ENCODE measurements at places on chromosomes 6 and 20.
A peak's percentile ranks its signal among the peaks of the same experiment; 100 is the strongest.

DNA sequence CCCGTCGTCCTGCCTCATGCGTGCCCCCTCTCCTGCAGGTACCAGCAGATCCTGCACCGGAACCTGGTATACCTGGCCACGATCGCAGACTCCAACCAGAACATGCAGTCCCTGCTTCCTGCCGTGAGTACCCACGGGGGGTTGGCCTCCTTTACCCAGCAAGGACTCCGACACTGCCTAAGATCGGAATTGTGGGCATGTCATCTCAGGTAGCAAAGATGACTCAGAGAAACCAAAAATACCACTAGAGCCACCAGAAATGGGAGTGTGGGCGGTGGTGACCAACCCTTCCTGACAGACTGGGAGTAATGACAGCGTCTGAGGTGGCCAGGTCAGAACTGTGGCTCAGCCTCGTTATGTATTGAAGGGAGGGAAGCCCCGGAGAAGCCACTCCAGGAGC lies 16.3 kb downstream of the SS18L1 start:
- peaks cover 2% of the 10 kb centered on the region for H3K36me3 ChIP-seq
- H3K27me3 ChIP-seq = no peaks in the 10 kb centered on the region
- no peak overlapping the region for H3K27ac ChIP-seq
- H3K4me1 ChIP-seq = peaks cover 11% of the 10 kb centered on the region
- no peak overlapping the region for H3K4me3 ChIP-seq
- DNase-seq = no peak

- no peak overlapping the region for H3K4me3 ChIP-seq
- H3K4me1 ChIP-seq = no peaks in the 10 kb centered on the region
- DNase-seq = no peak
- H3K36me3 ChIP-seq = peaks cover 28% of the 10 kb centered on the region
- no peaks in the 10 kb centered on the region for H3K27me3 ChIP-seq
These were observed 69.1 kb upstream of the SAMHD1 start for GRCh38 chr20:37020636-37021035.

DNA sequence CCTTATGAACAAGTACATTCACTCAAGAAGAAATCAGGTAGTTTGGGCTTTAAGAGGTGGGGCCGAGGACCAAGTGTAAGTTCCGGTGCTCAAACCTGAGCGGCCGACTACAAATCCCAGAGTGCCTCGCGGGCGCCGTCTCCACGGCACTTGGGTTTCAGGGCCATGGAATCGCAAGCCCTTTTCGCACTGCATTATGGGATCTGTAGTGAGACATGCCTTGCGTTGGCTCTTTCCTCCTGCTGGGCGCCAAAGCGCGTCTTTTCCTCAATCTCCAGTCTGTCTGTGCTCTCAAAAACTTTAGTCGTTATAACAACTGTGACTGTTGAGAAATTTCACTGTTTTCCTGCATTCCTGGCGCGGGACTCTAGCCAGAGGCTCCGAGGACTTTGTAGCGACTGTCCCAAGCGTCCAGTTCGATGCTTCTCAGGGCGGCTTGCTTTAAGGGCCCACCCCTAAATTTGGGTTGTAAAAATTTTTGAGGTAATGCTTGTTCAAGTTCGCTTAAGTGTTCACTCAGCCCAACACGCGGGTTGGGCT lies 408 bp upstream of the FBXO9 start:
- H3K36me3 ChIP-seq = peaks cover 4% of the 10 kb centered on the region
- H3K27ac ChIP-seq = peak overlapping the region; percentile 93
- peak; percentile 93 for DNase-seq
- peaks cover 41% of the 10 kb centered on the region for H3K4me1 ChIP-seq
- peak overlapping the region; percentile 100 for H3K4me3 ChIP-seq

GRCh38 chr6:46719099-46719498 lies 16.1 kb downstream of the PLA2G7 start:
- no peak for DNase-seq
- H3K27me3 ChIP-seq = peaks cover 12% of the 10 kb centered on the region
- H3K4me1 ChIP-seq = no peaks in the 10 kb centered on the region
- H3K4me3 ChIP-seq = no peak overlapping the region

- H3K27me3 ChIP-seq = no peaks in the 10 kb centered on the region
- H3K36me3 ChIP-seq = peaks cover 4% of the 10 kb centered on the region
- peaks cover 24% of the 10 kb centered on the region for H3K4me1 ChIP-seq
- H3K27ac ChIP-seq = no peak overlapping the region
- DNase-seq = peak; percentile 40
These were observed 335.7 kb downstream of the NRN1 start for GRCh38 chr6:5670811-5671561.

GRCh38 chr6:89585154-89585553 lies 53.4 kb downstream of the LYRM2 start:
- H3K27me3 ChIP-seq = no peaks in the 10 kb centered on the region
- H3K4me1 ChIP-seq = peaks cover 16% of the 10 kb centered on the region
- H3K36me3 ChIP-seq = peaks cover 5% of the 10 kb centered on the region
- H3K27ac ChIP-seq = no peak overlapping the region
- DNase-seq = no peak

DNA sequence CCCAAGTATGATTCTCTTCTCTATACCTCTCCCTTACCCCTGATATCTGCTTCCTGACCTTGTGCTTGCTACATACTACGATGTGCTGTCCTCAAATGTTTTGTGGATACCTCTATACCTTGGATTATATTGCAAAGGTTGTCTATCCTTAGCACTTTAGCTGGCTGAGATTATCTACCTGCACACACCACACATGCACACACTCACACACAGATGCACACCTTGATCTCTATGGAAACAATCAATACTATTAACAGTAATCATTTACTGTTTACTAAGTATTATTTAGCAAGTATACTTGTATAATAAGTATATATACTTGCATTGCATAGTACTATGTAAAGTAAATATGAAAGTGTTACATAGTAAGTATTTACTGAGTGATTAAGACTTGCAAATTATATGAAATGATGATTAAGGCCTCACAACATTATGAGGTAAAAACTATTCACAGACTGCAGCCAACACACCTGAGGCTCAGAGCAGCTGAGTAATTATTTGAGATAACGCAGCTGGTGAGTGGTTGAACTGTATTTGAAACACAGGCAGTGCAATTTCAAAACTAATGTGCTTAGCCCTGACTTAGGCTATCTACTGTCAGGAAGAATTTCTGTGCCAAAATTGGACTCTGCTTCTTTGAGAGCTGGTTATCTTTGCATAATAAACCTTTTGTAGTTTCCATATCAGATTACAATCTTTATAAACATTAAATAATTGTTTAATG lies 699.9 kb downstream of the FRK start:
- no peaks in the 10 kb centered on the region for H3K27me3 ChIP-seq
- no peaks in the 10 kb centered on the region for H3K36me3 ChIP-seq
- H3K4me1 ChIP-seq = no peaks in the 10 kb centered on the region
- H3K27ac ChIP-seq = no peak overlapping the region

DNA sequence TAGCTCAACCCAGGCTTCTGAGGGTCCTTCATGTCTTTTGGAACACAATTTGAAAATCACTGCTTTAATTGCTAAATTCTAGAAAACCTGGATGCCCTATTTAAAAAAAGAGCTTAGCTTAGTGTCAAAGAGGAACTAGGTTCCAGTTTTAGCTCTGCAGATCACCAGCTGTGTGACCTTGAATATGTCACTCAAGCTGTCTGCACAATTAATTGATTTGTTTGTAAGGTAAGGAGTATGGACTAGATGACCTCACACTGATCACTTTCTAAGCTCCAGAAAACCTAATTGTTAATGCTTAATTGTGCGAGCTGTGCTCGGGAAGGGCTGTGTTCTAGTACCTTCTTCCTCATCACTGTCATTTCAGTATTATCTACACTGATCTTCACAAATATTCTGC lies 26.2 kb downstream of the UTRN start:
- no peak overlapping the region for H3K4me3 ChIP-seq
- H3K27me3 ChIP-seq = no peaks in the 10 kb centered on the region
- H3K36me3 ChIP-seq = peaks cover 24% of the 10 kb centered on the region
- no peak overlapping the region for H3K27ac ChIP-seq
- no peak for DNase-seq

DNA sequence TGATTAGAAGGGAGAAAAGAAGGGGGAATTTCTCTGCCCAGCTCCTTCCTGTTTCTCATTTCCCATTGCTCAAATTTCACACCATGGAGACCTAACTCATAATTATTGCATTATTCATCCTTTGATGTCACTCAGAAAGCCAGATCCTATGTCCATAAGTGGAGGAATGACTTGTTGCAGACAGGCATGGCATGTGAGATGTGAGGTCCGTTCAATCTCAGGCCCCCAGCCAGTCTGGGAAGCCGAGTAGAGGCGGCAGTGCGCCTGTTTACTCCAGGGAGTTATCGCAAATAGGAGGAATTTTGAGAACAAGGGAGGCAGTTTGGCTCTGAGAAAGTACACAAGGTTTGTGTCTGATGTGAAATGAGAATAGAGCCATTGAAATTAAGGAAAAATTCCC lies 26.9 kb upstream of the MOCS1 start:
- no peaks in the 10 kb centered on the region for H3K36me3 ChIP-seq
- H3K4me3 ChIP-seq = peak overlapping the region; percentile 0
- DNase-seq = no peak
- H3K27ac ChIP-seq = no peak overlapping the region

DNA sequence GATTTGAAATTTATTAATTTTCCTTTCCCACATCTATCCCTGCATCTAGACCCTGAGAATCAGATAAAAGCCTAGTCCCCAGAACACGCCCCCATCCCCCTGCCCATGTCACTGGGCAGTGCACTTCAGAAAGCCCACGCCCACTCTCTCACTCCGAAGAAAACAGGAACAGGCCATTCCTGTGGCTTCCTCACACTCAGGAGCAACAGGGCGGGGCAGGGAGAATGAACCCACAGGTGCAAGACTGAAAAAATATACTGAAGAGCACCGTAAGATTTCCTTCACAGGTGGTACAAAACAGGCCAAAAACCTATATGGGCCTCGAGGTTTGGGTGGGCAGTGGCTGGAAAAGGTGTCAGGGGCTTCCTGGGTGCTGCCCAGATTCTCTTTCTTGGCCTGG lies 3.4 kb downstream of the OXT start:
- DNase-seq = no peak
- peaks cover 4% of the 10 kb centered on the region for H3K4me1 ChIP-seq
- H3K27me3 ChIP-seq = peaks cover 56% of the 10 kb centered on the region
- H3K36me3 ChIP-seq = peaks cover 5% of the 10 kb centered on the region
- peak overlapping the region; percentile 54 for H3K4me3 ChIP-seq
- peak overlapping the region; percentile 36 for H3K27ac ChIP-seq
